Natural killer cell (primary cell): ENCODE measurements at places on chromosomes 12 and 14.

DNA sequence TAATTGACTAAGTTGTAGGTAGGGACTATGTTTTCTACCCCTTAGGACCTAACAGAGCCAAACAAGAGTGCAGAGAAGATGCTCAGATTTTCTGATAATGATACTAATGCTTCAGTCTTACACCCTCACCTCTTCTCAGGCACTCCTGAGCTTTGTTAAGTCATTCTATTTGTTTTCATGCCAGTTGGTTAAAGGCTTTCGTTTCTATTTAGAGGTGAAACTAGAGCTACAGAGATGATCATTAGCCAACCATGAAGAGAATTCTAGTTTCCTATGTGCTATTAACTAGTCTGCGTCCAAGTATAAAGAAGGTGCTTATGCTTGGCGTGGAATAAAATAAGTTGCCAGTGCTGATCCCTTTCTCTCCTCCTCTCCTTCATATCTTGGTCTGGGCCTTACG is 34.6 kb upstream of the PYGL start:
- DNase-seq, result no peak

GRCh38 chr12:80700327-80700726 is 7.1 kb upstream of the MYF6 start:
- no peak for DNase-seq

GRCh38 chr14:45947830-45948229 is 694.8 kb upstream of the MIS18BP1 start:
- DNase-seq, result no peak

DNA sequence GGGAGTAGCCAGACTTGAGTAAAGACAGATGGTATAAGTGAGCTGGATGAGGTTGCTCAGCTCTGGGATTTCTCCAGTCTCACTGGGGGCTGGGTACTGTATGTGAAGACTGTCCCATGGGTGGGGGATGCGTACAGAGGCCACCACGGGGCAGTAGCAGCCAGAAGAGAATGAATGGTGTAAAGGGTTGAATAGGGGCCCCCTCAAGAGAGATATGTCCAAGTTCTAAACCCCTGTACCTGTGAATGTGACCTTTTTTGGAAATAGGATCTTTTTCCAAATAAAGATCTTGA is 21.8 kb upstream of the BCDIN3D start:
- no peak for DNase-seq

DNA sequence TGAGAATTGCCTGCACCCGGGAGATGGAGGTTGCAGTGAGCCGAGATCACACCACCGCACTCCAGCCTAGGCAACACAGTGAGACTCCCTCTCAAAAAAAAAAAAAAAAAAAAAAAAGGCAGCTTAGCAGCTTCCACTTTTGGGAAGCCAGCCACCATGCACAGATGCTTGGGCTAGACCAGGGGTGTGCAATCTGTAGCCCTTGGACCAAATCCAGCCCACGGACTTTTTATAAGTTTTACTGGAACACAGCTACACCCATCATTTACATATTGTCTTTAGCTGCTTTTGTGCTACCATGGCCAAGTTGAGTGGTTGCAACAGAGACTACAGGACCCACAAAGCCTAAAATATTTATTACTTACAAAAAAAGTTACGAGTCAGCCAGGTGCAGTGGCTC is 6.7 kb downstream of the CIT start:
- no peak for DNase-seq

GRCh38 chr14:73000073-73000472 is 26.8 kb downstream of the ZFYVE1 start:
- DNase-seq, result no peak

- no peak for DNase-seq
These were observed 20.2 kb downstream of the HDAC7 start for GRCh38 chr12:47799357-47799955.

DNA sequence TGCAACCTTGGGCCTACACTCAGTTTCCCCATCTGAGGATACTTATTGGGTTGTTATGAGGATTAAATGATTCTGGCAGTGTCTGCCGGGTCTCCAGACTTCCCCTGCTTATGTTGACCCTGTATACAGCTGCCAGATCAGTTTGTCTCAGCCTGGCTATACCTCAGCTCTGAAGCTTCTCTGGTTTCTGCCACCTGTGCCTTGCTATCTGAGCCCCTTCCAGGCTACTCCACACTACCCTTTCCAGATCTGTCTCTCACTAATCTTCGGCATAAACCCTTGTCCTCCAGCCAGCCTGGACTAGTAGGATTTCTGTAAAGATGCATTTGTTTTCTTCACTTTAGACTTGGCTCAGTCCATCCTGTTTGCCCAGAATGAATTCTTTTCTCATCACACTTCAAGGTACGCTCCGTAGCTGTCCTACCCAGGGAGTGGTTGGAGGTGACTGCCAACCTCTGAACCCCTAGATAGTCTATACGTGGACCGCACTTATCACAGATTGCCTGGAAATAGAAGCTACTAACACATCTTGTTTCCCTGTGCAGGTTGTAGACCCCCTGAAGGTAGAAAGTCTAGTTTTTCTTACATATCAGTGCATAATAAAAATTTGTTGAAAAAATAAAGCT is 422.4 kb downstream of the RAD51B start:
- DNase-seq, result no peak

DNA sequence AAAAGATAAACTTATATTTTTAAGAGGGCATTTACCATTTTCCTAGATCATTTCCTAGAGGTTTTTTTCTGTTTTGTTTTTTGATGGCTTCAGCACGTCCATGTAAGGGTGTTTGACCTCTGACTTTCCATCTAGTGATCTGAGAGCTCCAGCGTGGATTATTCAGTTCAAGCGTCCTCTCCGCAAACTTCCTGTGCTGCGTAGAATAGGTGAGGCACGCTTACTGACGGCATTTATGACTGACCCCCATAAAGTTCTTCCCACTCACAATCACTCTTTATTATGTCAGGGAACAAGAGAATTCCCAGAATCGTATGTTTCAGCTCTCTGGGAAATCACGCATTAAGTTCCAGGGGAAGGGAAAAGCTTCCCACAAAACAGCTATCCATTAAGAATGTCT is 16.4 kb downstream of the CCDC92 start:
- DNase-seq, result no peak

DNA sequence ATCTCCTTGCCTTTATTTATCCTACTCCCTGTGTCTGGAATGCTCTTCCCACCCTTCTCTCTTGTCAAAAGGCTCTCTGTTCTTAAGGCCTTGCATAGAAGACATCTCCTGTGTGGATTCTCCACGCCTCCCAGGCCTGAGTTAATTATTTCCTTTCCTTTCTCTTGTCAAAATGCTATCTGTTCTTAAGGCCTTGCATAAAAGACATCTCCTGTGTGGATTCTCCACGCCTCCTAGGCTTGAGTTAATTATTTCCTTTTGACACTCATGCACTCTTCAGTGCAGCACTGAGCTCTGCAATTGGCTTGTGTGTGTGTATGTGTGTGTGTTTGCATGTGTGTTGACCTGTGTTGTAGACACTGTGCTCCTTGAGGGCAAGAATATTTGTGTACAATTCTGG is 52.1 kb upstream of the DCD start:
- DNase-seq, result no peak

DNA sequence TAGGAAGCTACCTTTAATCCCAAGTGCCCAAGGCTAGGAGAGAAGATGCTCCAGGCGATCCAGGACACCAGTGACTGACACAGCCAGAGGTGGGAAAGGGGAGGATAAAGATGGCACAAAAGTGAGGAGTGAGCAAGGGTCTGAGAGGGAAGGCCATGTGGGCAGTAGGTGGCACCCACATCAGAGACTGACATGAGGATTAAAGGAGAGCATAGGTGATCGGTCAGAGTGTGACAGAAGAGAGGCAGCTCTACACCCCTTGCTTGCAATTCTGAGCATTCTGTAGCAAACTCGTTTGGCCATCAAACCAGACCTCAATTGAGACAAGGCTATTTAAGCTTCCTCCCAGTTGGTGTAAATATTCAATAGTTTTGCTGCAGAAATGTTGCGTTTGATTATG is 724 bp upstream of the CD27 start:
- no peak for DNase-seq

GRCh38 chr14:102234331-102235264 is 70.4 kb downstream of the MOK start:
- DNase-seq, result no peak

GRCh38 chr14:93734086-93734822 is 54.0 kb downstream of the PRIMA1 start:
- no peak for DNase-seq

DNA sequence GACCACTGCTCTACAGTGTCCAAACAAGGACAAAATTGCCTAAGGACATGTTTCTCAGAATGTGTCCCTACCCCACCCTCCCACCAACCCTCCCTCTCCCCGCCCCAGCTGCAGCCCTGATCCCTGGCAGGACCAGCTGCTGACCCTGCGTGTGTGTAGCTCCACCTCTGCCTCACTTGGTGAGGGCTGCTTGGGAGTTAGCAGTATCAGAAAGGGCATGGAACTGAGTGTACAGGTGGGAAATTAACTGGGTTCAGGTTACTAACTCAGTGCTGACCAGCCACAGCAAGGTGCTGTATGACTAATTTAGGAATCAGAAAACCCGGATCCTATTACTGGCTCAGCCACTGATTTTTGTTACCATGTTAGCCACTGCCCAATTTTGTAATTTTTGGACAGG is 11.3 kb upstream of the PLEKHD1 start:
- no peak for DNase-seq

DNA sequence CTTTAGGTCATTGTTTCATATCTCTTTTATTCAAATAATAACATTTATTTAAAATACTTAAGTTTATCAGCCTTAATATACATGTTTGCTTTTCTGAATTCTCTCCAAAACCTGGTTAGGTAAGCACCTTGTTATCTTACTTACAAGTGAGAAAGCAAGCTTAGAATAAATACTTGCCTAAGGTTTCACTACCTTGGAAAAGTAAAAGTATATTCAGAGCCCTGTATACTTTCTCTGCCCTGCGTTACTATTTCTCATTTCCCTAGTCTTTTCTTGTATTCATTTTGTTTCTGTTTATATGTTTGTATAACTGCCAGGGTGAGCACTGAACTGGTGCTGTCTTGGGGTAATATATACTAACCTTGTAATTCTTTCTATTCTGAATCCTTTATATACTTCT is 21.5 kb downstream of the METAP2 start:
- DNase-seq, result no peak

DNA sequence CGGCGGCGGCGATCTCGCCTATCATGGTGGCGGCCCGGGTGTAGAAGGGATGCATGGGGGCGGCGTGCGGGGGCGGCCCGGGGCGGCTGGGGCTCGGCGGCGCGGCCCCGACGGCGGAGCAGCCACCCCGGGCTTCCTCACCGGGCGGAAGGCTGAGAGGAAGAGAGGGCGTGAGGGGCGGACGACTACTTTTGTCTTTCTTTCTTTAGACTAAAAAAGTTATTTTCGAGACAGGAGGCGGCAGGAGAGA is 240 bp downstream of the BTG1 start:
- no peak for DNase-seq

DNA sequence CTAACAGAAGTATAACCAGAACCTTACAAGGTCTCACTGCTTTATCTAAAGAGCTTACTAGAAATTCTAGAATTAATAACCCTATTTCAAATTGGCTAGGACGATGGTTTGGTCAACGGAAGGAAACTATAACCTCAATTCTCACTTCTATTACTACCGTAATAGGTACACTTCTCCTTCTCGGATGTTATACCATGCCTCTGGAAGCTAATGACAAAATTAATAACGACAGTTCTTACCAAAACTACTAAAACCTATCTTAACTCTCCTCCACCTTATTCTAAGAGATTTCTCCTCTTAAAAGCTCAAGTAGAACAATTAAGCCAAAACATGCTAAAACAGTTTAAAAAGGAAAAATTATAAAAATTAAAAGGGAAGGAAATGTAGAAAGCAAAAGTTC is 23.7 kb upstream of the UBC start:
- DNase-seq, result no peak

DNA sequence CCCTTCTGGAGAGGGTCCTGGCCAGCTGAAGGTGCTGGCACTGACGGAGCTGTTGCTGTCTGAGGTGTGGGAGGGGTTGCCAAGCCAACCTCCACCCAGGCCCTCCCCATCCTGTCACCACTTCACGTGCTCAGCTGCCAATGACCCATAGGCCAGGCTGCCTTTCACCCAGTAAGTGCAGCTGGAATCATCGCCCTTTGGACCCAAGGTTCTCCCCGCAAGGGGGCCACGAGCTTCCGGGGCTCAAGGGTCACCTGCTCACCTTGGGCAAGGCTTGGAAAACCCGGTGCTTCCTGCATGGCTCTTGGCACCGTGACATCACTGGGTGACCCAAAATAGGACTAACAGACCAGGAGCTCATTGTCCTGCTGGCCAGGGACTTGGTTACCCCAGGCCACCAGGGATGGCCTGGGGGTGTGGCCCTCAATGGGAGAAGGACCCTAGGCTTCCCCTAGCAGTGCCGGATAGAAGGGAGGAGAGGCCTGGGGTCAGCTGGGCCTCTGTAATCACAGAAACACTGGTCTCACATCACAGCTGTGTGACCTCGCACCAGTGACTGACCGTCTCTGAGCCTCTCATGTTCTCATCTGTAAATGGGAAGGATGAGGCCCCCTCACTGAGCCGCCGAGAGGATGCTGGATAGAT is 51.3 kb downstream of the CCDC85C start:
- no peak for DNase-seq

GRCh38 chr12:40769846-40770245 is 77.6 kb downstream of the CNTN1 start:
- DNase-seq, result no peak

GRCh38 chr12:45324391-45324790 is 108.5 kb downstream of the ANO6 start:
- no peak for DNase-seq

DNA sequence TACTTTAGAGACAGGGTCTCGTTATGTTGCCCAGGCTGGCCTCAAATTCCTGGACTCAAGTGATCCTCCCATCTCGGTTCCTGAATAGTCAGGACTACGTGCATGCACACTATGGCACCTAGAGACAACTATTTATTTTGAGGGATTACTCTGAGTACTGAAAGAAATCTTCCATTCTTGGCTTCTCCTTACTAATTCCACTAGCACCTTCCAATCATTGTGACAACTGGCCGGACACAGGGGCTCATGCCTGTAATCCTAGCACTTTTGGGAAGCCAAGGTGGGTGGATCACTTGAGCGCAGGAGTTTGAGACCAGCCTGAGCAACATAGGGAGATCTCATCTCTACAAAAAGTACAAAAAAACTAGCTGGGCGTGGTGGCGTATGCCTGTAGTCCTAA is 42.1 kb upstream of the MTERF2 start:
- no peak for DNase-seq

DNA sequence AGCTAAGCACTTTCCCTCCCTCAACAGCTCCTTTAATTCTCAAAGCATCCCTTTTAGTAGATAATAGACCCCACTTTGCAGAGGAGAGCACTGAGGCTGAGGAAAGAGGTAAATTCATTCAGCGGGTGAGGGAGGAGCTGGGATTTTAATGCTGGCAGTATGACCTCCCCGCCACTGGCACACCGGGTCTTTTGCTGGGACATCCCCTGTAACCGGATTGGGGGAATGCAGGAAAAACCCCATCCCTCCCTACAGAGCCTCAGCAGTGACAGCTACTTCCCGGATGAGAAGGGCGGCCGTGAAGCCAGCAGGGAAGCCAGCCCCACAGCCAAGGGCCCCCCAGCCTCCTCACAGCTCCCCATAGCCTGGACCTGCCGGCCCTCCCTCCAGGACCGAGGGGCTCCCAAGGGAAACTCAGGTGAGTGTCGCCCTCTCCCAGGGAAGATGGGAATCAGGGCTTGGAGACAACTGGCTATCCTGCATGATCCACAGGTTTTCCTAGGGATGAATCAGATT is 12.1 kb downstream of the ZBTB39 start:
- no peak for DNase-seq
